ENCODE measurements at places on chromosomes 5 and 9.

- DNase-seq, result no peak
Observed at GRCh38 chr5:123708074-123708806, 196.3 kb downstream of the CSNK1G3 start.

GRCh38 chr5:121981254-121981653, 19.5 kb downstream of the SRFBP1 start:
- DNase-seq, result no peak

GRCh38 chr5:5979377-5979760, 399.0 kb downstream of the MED10 start:
- no peak for DNase-seq

GRCh38 chr9:8680658-8681057, 881.1 kb upstream of the DMAC1 start:
- no peak for DNase-seq

- no peak for DNase-seq
Observed at GRCh38 chr9:71765693-71766092, 2.6 kb downstream of the CEMIP2 start.
